ENCODE measurements at places on chromosomes 5 and 9.

- no peak for DNase-seq
These were observed 12.6 kb upstream of the IL12B start for GRCh38 chr5:159342840-159343239.

- DNase-seq: no peak
These were observed 103.5 kb downstream of the SPRY4 start for GRCh38 chr5:142221091-142221860.

GRCh38 chr9:129206905-129207304, 28.8 kb upstream of the IER5L start:
- no peak for DNase-seq

- no peak for DNase-seq
These were observed 5.8 kb upstream of the CCL21 start for GRCh38 chr9:34715639-34716215.

DNA sequence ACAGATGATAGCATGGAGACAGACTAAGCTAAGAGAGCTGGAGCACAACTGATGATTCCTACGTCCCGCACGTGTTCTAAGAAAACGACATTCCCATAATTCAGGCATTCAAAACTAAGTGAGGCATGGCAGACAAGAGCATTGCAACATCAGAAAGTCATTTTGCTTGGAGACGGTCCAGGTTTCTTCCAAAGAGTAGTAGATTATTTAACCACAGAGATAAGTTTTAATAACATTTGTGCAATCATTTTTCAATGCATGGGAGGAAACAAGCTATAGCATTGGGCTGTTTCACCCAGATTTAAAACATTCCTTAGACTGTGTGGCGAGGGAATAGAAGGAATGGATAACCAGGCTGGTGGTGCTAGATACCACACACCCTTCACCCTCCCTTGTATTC, 117.2 kb downstream of the APBA1 start:
- no peak for DNase-seq

Measured in left hindlimb (tissue), 1 donor.